ENCODE measurements at places on chromosomes 12 and 14. TPM values are rescaled to one million over a fixed set of nuclear protein-coding genes. Genes with fewer than 3 reads are reported as not detected.

- no peak for DNase-seq
- H3K27ac ChIP-seq, result no peak overlapping the region
- no peaks in the 10 kb centered on the region for H3K36me3 ChIP-seq
- H3K4me1 ChIP-seq, result peaks cover 18% of the 10 kb centered on the region
- no peak overlapping the region for H3K4me3 ChIP-seq
Observed at GRCh38 chr12:32499048-32499447, 99.7 kb downstream of the FGD4 start.

- no peak for DNase-seq
- H3K27ac ChIP-seq, result peak overlapping the region; percentile 93
- H3K4me1 ChIP-seq, result peaks cover 94% of the 10 kb centered on the region
Observed at GRCh38 chr14:22427771-22428231, 161.2 kb downstream of the DAD1 start.

DNA sequence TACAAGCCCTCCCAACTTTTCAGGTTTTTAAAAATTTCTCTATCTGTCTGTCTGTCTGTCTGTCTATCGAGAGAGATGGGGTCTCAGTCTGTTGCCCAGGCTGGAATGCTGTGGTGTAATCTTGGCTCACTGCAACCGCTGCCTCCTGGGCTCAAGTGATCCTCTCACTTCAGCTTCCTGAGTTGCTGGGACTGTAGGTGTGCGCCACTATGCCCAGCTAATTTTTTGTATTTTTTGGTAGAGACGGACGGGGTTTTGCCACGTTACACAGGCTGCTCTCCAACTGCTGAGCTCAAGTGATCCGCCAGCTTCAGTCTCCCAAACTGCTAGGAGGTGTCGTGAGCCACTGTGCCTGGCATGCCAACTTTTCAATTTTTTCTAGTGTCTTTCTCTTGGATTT lies 437.2 kb downstream of the PCNX1 start:
- H3K4me1 ChIP-seq, result peaks cover 27% of the 10 kb centered on the region
- no peaks in the 10 kb centered on the region for H3K36me3 ChIP-seq
- no peak for DNase-seq
- no peak overlapping the region for H3K4me3 ChIP-seq
- H3K27me3 ChIP-seq, result peaks cover 1% of the 10 kb centered on the region
- H3K27ac ChIP-seq, result peak overlapping the region; percentile 5

DNA sequence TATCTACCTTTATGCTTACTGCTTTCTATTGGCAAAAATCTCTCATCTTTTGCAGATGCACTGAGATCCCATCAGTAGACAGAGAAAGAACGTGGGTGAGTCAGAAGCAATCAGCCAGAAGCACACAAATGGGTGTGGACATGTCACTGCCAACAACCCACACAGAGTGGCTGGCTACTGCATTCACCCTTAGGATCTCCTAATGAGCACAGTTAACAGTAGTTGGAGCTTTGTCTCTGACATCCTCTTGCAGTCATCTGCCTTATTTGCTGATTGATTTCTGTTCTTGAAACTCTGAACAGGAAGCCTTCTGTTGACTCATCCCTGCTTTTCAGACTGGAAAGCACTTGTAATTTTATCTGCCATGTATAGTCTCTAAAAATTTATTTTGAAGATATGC lies 117.2 kb downstream of the RGS6 start:
- no peak for DNase-seq
- no peak overlapping the region for H3K4me3 ChIP-seq
- H3K27ac ChIP-seq, result no peak overlapping the region
- no peaks in the 10 kb centered on the region for H3K4me1 ChIP-seq

GRCh38 chr14:63881926-63882325 lies 29.1 kb downstream of the SYNE2 start:
- peak overlapping the region; percentile 40 for H3K27ac ChIP-seq
- H3K36me3 ChIP-seq, result peaks cover 5% of the 10 kb centered on the region
- H3K27me3 ChIP-seq, result peaks cover 5% of the 10 kb centered on the region
- no peak overlapping the region for H3K4me3 ChIP-seq

GRCh38 chr12:2892246-2892645 lies 1.6 kb downstream of the TULP3 start:
- peaks cover 21% of the 10 kb centered on the region for H3K4me1 ChIP-seq
- H3K27me3 ChIP-seq, result peaks cover 5% of the 10 kb centered on the region
- no peak overlapping the region for H3K27ac ChIP-seq
- DNase-seq, result no peak
- H3K36me3 ChIP-seq, result no peaks in the 10 kb centered on the region
- H3K4me3 ChIP-seq, result peak overlapping the region; percentile 94

GRCh38 chr14:56581041-56581727 lies 1.6 kb downstream of the TMEM260 start:
- H3K4me3 ChIP-seq, result peak overlapping the region; percentile 51
- peak overlapping the region; percentile 57 for H3K27ac ChIP-seq
- peaks cover 49% of the 10 kb centered on the region for H3K4me1 ChIP-seq

DNA sequence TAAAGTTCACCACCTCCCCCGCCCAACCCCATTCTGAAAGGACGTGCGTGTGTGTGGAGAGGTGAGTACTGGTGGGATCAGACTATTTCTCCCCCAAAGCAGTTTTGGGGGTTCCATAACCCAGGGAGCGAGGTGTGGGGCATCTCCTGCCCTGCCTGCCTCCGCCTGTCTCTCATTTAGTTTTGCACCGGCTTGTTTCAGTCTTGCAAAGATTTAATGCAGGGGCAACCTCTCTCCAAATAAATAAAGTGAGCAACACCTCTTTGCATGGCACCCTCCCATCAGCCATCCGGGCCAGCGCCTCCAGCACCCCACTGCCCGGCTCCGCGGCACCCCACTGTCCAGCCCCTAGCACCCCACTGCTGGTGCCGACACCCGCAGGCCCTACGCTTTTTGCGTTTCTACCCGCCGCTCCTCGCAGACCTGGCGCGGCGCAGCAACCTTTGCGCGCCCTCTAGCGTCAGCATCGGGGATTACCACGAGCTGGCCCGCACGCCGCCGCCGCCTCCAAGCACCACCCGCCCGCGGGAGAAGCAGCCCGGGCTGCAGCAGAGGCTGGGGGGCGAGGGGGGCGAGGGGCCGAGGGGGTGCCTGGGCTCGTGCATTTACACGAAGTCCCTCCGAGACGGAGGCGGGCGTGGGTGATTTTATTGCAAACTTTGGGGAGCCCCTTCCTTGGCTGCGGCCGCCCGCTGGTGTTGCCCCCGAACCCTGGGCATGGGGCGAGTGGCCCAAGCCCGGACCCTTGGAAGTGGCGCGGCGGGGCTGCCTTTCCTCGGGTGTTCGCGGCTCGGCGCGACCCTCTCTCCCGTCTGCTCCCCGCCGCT lies 55.8 kb upstream of the VRK1 start:
- peak; percentile 62 for DNase-seq
- H3K27me3 ChIP-seq, result peaks cover 26% of the 10 kb centered on the region
- peak overlapping the region; percentile 53 for H3K4me3 ChIP-seq
- H3K36me3 ChIP-seq, result no peaks in the 10 kb centered on the region
- no peak overlapping the region for H3K27ac ChIP-seq
- peaks cover 10% of the 10 kb centered on the region for H3K4me1 ChIP-seq

DNA sequence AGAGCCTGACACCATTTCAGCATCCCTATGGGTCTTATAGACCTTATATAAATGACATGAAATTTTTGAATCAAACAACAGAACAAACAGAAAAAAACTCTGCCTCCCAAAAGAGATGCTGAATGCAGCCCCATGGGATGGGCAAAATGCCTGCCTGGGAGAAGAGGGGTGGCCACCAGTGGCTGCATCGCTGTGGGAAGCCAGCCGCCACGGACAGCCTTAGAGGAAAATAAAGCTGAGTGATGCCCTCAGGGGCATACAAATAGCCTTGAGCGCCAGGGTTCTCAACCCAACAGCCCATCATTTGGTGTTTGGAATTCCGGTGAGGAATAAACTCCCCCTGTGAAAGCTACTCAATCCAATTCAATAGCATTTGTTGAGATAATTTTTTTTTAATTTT lies 22.9 kb downstream of the SYNE3 start:
- H3K27me3 ChIP-seq, result no peaks in the 10 kb centered on the region
- H3K27ac ChIP-seq, result no peak overlapping the region
- H3K36me3 ChIP-seq, result peaks cover 6% of the 10 kb centered on the region
- peaks cover 31% of the 10 kb centered on the region for H3K4me1 ChIP-seq
- no peak overlapping the region for H3K4me3 ChIP-seq

PLEKHD1 gene
- polyA plus RNA-seq, result 0.08 TPM

LALBA gene
- not detected for polyA plus RNA-seq

MYH6 gene
- polyA plus RNA-seq, result not detected

All from immature natural killer cell (primary cell).